ENCODE measurements at places on chromosomes 4 and X. TPM values are rescaled to one million over a fixed set of nuclear protein-coding genes. Genes with fewer than 3 reads are reported as not detected.

The GAGE12H gene
- total RNA-seq: not detected

The ITIH6 gene
- not detected for total RNA-seq

The FRMPD3 gene
- total RNA-seq: under 0.01 TPM

The UGT2A1 gene
- total RNA-seq: not detected

The MAGEA11 gene
- total RNA-seq: not detected

The SOX3 gene
- total RNA-seq: not detected

The SFRP2 gene
- total RNA-seq: 0.49 TPM

The HOPX gene
- not detected for total RNA-seq

The AREG gene
- 0.32 TPM for total RNA-seq

The PITX2 gene
- 18.1 TPM for total RNA-seq

The MID2 gene
- total RNA-seq: 32.9 TPM

The CSAG1 gene
- not detected for total RNA-seq

The PAGE5 gene
- total RNA-seq: not detected

The UGT2B15 gene
- not detected for total RNA-seq

The ZBTB33 gene
- total RNA-seq: 17.0 TPM

The FOXO4 gene
- 8.3 TPM for total RNA-seq

The CT55 gene
- total RNA-seq: not detected

The SCARB2 gene
- total RNA-seq: 165 TPM

The ITGB1BP2 gene
- total RNA-seq: 0.49 TPM

The LDOC1 gene
- total RNA-seq: 9.6 TPM

The AFP gene
- total RNA-seq: not detected

The ABCG2 gene
- total RNA-seq: 0.49 TPM

The PGAM4 gene
- total RNA-seq: not detected

The NWD2 gene
- total RNA-seq: not detected

The TMEM150C gene
- 2.2 TPM for total RNA-seq

The IRS4 gene
- not detected for total RNA-seq

The NIPAL1 gene
- 0.36 TPM for total RNA-seq

The HSPA4L gene
- total RNA-seq: 4.9 TPM

The SYP gene
- 0.73 TPM for total RNA-seq

The FGFBP2 gene
- 0.49 TPM for total RNA-seq

The MTTP gene
- total RNA-seq: not detected

The SRPX gene
- 147 TPM for total RNA-seq

The SPANXD gene
- not detected for total RNA-seq

The ARMCX5 gene
- 10.8 TPM for total RNA-seq

The DGAT2L6 gene
- not detected for total RNA-seq

The BEND2 gene
- total RNA-seq: not detected

The DMP1 gene
- total RNA-seq: not detected

The EDA gene
- total RNA-seq: 2.6 TPM

The HS3ST1 gene
- total RNA-seq: 0.16 TPM

The GABRA4 gene
- not detected for total RNA-seq

The MFAP3L gene
- 6.5 TPM for total RNA-seq

The RHOXF2B gene
- not detected for total RNA-seq

The VSIG1 gene
- not detected for total RNA-seq

The ADGRL3 gene
- total RNA-seq: 1.9 TPM

The ADH7 gene
- total RNA-seq: 2.1 TPM

The TMPRSS11F gene
- total RNA-seq: not detected

The SMIM9 gene
- total RNA-seq: not detected

The TXLNG gene
- total RNA-seq: 8.9 TPM

The CCSER1 gene
- 0.24 TPM for total RNA-seq

The XPNPEP2 gene
- total RNA-seq: 9.9 TPM

The OTUD6A gene
- not detected for total RNA-seq
